ENCODE measurements at places on chromosomes 16 and 17. TPM values are rescaled to one million over a fixed set of nuclear protein-coding genes. Genes with fewer than 3 reads are reported as not detected.

- no peak for DNase-seq
Measured at GRCh38 chr16:86584071-86584685, 5.8 kb downstream of the FOXL1 start.

DNA sequence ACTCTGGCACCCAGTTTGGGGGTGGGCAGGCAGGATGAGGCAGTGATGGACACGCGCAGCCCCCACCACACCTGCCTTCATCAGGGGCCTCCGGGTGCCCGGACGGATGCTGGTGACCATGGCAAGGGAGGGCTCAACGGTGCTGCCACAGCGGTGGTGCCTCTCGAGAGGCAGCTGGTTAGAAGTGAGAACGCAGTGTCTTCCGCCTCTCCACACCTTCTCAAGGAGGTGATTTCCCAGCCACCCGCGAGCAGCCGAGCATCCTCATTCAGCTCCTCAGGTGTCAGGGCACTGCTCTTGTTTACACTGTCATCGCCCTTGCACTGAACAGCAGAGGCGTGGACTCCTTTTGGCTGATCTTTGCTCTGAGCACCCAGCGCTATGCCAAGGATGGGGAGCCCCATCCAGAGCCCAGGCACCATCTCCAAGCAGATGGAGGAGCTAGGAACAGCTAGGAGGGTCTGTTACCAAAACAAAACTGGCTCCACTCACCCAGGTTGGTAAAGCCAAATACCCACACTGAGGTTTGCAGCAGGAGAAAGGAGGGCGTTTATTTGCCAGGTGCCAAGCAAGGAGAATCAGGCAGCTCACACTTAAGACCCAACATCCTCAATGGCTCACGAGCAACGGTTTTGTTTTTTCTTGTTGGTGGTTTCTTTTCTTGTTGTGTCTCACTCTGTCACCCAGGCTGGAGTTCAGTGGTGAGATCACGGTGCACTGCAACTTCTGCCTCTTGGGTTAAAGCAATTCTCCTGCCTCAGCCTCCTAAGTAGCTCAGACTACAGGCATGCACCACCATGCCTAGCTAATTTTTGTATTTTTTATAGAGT, 174.3 kb upstream of the TNRC6C start:
- DNase-seq = no peak

The EPX gene
- total RNA-seq = not detected

The YPEL2 gene
- 14.3 TPM for total RNA-seq

GRCh38 chr17:75003070-75003956, 9.2 kb upstream of the MRPL58 start:
- no peak for DNase-seq

DNA sequence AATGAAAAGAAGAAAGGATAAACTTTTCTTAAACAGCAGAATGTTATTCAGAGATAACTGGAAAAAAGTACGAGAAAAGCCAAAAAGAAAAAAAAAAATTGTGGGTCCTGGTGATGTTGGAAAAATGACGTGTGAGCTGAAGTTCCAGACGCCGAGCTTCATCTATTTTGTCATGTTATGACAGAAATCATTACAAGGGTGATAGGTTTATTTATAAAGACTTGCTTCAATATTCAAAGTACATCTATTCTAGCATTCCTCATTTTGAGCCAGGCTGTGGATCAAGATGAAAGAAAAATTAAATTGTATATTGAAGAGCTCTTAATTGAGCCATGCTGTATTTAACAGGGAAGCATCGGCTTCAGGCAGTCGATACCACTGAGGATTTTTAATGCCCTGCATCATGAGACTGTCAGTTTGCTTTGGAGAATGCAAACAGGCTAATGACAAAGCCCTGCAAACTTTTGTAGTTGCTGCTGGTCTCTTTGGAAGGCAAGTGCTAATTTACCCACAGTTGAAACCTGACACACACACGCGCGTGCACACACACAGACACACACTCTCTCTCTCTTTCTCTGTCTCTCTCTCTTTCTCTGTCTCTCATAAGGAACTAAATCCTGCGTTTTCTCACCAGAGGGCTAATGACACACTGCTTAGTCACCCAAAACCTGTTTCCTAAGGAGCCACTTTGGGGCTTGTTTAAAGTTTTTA, 110.7 kb downstream of the WWOX start:
- DNase-seq = no peak

The KRTAP2-2 gene
- not detected for total RNA-seq

The TOM1L1 gene
- total RNA-seq = 39.0 TPM

GRCh38 chr17:17888821-17889220, 52.0 kb upstream of the SREBF1 start:
- no peak for DNase-seq

The ARHGAP44 gene
- total RNA-seq = 3.4 TPM

The VTN gene
- 8.2 TPM for total RNA-seq

The MT3 gene
- total RNA-seq = not detected

The AANAT gene
- 0.16 TPM for total RNA-seq
